ENCODE measurements at places on chromosomes 11 and 22.
A peak's percentile ranks its signal among the peaks of the same experiment; 100 is the strongest.

DNA sequence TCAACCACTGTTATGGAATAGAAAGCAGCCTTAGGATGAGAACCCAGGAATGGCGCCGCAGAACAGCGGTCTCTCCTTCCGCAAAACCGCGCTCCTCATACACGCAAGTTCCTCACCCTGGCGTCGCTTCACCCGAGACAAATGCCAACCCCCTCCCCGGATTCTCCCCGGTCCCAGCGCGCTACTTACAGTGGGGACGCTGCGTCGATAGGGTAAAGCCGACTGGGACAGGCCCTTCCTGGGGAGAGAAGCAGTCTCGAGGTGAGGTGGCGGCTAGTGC lies 287 bp downstream of the RPS13 start:
- no peak for DNase-seq

- peak; percentile 75 for DNase-seq
These were observed 55.8 kb upstream of the RRAS2 start for GRCh38 chr11:14414470-14415461.

- no peak for DNase-seq
These were observed 28.8 kb downstream of the DKK3 start for GRCh38 chr11:11979488-11980117.

GRCh38 chr11:30478923-30479322 lies 107.2 kb downstream of the MPPED2 start:
- DNase-seq: no peak

GRCh38 chr11:118503216-118503615 lies 24.1 kb upstream of the TTC36 start:
- DNase-seq: no peak

DNA sequence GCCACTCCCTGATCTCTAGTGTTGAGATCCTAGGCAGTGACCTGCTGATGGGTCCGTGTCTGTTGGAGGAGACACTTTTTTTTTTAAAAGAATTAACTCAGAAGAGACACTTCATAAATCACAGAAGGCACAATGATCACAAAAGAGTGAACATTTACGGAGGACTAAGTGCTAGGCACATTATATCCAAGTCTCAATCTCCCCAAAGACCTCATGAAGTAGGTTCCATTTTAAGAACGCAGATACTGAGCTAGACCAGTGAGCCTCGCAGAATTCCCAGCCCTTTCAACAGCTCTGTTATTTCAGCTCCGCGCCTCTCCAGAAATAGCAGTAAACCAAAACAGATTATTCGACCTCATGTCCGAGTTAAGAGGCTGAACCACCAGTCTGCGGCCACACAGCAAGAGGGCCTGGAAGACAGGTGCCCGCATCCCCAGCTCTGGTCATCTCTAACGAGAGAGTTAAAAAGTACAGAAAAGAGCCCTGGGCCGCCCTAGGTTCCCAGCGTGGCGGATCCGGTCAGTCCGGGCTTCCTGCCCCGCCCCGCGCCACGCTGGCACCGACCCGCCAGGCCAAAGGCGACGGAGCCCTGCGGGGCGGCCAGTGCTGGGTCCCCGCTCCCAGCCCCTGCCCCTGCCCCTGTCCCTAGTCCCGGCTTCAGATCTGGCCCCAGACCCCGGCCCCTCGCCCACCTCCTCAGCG lies 612 bp downstream of the XBP1 start:
- DNase-seq: no peak
